T-helper 9 cell (primary cell): ENCODE measurements at places on chromosomes 1 and 21.

DNA sequence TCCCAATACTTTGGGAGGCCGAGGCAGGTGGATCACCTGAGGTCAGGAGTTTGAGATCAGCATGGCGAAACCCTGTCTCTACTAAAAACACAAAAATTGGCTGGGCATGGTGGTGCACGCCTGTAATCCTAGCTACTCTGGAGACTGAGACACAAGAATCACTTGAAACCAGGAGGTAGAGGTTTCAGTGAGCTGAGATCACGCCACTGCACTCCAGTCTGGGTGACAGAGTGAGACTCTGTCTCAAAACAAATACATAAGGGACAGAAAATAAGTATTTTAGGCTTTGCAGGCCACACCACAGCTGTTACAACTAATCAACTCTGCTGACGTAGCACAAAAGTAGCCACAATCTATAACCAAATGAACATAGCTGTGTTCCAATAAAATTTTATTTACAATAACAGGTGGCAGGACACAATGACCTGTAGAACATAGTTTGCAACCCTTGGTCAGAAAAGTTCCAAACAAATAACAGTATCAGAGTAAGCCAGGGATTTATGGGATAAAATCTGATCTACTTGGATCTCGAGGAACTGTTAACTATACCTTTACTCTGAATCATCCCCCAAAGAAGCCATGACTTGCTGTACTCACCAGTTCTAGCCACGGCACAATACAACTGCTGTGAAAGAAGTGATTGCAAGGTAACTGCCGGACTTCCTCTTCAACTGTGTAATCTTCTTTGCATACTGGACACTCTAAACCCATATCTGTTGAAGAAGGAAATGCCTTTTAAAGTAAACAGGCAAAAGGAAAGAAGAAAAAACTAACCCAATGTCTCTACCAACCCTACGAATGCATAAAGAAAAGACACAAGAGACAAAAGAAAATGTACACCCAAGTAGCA lies 28.3 kb downstream of the CD160 start:
- no peak for DNase-seq

DNA sequence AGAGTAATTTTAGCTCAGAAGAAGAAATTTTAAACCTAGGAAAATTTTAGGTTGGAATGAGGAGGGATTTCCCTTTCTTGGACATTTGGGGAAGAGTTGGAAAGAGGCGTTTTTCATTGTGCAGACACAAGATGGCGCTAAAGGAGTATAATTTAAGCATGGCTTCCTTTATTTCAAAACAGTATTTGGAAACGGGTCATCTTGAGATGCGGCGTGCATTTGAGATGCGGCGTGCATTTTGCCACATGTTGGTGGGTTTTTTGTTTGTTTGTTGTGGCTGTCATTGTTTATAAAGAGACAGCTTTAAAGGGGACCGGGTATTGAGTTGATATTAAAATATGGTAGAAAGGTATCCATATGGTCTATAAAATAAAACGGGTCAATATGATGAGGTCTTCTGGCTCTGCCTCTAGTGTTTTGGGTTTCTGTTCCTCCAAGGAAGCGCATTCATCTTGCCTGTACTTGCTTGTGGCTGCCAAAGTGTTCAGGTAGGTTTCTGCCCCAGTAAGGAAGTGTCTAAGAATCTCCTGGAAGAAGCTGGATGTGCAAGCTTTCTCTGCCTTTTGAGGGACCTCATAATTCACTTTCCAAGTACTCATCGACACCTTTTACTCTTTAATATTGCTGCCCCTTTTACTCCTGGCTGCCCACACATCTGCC lies 210.3 kb downstream of the SLC35F3 start:
- DNase-seq = no peak

- DNase-seq = no peak
Observed at GRCh38 chr1:111214884-111215283, 12.6 kb upstream of the CHI3L2 start.

DNA sequence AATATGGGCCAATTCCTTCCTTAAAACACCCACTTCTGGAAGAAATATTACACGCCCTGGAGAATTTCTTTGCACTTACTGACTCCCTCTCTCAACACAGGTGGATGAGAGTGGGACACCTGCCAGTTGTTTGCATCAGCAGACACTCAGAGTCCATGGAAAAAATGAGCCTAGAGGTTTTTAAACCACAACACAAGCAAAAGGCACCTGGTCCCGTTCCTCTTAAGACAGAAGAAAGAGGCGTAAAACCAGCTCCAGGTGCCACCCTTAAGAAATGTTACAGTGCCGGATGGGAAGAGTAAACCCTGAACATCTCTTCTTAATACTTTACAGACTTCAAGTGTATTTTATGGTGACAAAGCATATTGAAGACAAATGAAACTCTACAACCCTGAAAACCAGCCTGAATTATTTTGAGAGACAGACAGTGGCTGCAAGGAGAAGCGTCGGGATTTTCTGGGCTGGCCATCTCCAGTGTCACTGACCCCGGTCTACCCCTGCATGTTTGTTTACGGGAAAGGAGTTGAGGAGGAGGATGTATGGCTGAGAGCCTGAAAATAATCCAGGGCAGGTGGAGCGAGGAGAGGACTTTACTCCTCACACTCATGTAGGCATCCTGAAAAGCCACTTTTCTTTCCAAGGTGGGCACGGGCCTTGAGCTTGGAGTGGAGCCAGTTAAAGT lies 7.8 kb upstream of the RIPK4 start:
- no peak for DNase-seq

DNA sequence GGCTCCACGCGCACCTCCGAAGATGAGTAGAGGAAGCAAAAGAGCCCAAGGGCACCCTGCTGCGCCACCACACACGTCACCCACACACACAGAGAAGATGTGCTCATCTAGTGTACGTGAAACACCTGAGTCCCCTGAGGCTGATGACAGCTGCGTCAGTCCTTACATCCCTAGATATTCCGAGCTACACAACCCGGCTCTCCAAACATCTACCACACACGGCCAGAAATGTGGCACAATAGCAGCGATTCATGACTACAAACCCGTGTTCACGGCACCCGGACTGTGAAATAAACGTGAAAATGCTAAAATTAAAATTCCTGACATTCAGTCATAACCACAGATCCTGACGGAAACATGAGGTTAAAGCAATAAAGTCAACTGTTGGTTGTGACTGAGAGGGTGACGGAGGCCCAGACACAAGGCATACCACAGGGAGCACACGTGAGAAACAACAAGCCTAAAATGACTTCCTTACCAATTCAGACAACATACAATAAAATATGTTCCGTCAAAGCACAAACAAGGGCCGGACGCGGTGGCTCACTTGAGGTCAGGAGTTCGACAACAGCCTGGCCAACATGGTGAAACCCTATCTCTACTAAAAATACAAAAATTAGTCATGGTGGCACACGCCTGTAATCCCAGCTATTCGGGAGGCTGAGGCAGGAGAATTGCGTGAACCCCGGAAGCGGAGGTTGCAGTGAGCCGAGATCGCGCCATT lies 7.3 kb downstream of the SSU72 start:
- no peak for DNase-seq

DNA sequence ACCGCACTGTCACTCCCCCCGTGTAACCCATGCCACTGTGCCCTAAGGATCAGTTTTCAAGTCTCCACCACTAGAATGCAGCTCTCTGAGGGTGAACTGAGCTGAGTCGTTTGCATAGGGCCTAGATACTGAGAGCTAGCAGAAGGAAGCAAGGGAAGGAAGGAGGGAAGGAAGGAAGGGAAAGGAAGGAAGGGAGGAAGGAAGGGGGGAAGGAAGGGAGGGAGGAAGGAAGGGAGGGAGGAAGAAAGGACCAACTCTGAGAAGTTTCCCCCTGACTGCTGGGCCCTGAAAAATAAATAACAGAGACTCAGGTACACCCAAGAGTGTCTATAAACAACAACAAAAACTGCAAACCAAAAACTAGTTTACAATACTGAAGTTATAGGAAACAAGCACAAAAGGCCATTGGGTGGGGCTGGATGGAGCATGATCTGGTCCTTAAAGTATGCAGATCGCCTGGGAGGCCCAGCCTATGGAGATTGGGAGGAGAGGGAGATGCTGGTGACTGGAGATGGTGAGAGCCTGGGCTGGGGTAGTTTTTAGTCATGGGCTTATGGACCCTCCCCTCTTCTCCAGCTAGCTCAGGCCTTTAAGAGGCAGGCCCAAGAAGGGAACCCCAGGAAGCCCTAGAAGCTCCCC lies 1.7 kb upstream of the MRPS15 start:
- no peak for DNase-seq

DNA sequence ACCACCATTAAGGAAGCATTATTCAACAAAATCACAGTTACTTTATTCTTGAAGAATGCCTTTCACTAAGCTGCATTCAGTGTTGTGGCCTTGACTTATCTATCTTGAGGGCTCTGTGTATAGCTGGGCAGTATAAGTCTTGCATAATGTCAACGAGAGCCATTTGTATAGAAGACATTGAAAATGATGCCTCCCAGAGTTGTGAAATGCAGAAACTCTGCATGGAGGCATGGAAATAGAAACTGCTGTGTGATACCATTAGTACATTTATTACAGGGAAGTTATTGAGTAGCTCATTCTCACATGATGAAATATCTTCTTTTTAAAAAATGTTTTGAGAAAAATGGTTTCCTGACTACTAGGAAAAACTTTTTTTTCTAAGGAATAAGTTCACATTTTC lies 111.4 kb upstream of the SNX7 start:
- no peak for DNase-seq

DNA sequence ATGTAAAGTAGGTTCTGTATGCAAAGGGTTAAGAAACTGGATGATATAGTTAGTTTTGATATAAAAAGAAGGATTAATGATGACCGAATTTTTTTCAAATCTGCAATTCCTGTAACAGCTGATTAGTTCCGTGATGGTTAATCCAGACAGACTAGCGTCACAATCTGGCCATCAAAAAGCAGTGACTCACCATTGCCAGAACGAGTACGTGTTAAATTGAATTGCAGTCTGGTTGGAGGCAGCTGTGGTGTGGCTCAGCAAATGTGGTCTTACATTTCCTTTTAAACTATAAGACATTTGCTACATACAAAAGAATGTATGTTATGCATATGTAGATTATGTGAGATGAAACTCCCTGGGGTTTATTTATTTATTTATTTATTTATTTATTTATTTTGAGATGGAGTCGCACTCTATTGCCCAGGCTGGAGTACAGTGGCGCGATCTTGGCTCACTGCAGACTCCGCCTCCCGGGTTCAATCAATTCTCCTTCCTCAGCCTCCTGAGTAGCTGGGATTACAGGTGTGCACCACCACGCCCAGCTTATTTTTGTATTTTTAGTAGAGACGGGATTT lies 139.8 kb downstream of the RYR2 start:
- DNase-seq = no peak

DNA sequence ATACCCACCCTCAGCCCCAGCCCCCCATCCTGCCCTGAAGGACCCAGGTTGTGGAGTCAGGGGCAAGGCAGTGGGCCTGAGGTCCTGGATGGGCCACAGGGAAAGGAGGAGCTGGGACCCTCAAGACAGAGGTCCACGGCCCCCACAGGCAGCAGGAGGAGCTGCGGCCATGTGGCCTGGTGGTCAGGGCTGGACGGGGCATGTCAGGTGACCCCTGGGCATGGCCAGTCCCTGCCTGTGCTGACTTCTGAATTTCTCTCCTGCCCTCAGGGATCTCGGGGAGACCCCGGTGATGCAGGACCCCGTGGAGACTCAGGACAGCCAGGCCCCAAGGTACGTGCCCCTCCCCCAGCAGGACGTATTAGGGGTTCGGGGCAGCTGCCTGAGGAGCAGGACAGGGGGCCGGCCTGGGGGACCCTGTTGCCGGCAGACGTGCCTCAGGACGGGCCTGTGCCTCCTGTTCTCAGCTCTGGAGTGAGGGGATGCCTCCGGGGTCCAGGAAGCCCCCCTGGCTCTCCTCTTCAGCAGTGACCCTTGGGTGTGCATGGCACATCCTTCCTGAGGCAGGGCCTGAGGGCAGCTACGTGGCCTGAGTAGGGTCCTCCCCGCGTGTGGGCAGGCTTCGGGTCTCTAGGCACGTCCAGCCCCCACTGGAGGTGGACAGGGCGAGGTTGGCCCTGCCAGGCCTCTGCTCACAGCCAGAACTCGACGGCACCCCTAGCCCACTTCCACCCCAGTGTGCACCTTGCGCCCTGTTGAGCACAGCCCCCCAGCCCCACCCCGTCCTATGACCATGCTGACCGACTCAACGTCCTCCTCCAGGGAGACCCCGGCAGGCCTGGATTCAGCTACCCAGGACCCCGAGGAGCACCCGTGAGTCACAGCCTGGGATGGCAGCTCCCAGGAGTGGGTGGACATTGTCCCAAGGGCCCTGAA lies 23.6 kb downstream of the COL6A2 start:
- DNase-seq = no peak

DNA sequence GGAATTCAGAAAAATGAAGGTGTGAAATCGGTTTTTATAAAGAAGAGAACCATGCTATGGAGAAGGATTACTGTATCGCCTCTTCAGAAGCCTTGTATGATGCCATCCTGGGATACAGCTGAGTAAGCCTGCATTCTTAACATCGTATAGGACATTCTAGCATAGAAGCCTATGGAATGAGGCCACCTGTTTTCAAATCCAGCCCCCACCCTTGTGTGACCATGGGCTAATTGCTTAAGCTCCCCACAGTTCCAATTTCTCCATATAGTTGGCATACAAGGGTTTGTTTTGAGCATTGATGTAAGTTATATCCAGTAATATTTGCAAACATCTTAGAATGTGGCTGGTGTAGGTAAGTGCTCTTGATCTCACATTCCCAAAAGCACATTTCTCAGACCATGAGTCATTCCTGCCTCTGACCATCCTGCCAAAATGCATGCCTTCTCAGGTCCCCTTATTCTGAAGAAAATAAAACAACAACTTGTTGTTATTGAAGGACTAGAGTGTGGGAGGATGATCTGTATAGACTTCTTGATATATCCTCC lies 1.5 kb downstream of the OR14A2 start:
- no peak for DNase-seq

GRCh38 chr1:21624571-21625389 lies 44.4 kb downstream of the RAP1GAP start:
- DNase-seq = no peak

DNA sequence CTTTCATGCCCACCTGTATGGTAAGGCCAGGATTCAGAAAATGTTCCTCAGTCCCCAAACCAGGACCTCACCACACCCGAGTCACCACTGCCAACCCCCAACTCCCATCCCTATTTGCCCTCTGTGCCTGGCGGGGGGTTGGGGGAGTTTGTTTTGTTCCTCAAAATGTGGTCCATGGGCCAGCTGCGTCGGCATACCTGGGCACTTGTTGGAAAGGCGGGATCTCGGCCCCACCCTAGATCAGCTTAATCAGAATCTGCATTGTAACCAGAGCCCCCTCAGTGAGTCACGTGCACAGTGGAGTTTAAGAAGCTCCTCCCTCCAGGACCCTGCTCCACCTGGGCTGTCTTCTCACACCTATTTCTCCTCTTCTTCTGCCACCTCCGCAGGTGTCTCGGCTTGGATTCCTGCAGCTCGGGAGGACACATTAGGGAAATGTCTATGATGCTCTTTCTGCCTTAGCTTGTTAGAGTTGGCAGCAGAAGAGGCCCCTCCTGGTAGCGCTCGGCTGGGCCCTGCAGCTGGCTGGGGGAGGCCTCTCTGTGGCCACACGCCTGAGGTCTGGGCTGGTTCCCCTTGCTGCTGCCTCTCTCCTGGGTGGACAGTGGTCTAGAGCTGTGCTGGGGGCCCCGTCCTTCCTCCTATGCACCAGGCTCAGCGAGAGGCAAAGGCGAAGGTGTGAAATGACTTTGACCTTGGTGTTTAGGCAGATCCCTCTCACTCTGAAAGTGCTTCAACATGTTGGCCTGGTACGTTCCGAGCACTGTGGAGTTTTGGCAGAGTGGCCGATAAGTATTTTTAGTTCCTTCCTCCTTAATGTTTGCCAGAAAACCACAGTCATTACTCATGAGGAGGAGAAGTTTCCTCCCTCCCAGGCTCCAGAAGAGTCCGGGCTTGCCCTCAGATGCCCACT lies 41.8 kb upstream of the CAMTA1 start:
- no peak for DNase-seq

GRCh38 chr1:169473347-169473746 lies 12.4 kb downstream of the SLC19A2 start:
- no peak for DNase-seq
